NCI-H1092 (cell line): ENCODE measurements at places on chromosomes 3 and 15.

GRCh38 chr3:144437989-144438388, 466.4 kb downstream of the DIPK2A start:
- no peak for DNase-seq

GRCh38 chr3:150084128-150084527, 113.4 kb upstream of the PFN2 start:
- DNase-seq = no peak

GRCh38 chr3:127546554-127546953, 44.0 kb downstream of the TPRA1 start:
- no peak for DNase-seq

GRCh38 chr15:70443486-70444273, 319.7 kb downstream of the UACA start:
- DNase-seq = no peak

GRCh38 chr3:45187694-45188141, 38.4 kb downstream of the TMEM158 start:
- DNase-seq = no peak
